Testis (tissue), 5 donors: ENCODE measurements at places on chromosomes 4 and X. TPM values are rescaled to one million over a fixed set of nuclear protein-coding genes. Genes with fewer than 3 reads are reported as not detected.

- no peak for DNase-seq
Measured at GRCh38 chr4:104749062-104749461, 254.4 kb upstream of the CXXC4 start.

- no peak for DNase-seq
Measured at GRCh38 chr4:157821814-157822213, 351.0 kb downstream of the GASK1B start.

Gene MID2
- total RNA-seq: 11.3 TPM

Gene GYG2
- 2.4 TPM for total RNA-seq

Gene FAM114A1
- total RNA-seq: 96.2 TPM
